Activated naive CD4-positive, alpha-beta T cell treated with anti-CD3 and anti-CD28 coated beads, Interleukin-2, amount 50 U/mL, for 72 hours (primary cell): ENCODE measurements at places on chromosomes 5 and 9. TPM values are rescaled to one million over a fixed set of nuclear protein-coding genes. Genes with fewer than 3 reads are reported as not detected.

Gene LAMC3
- 1.1 TPM for total RNA-seq

Gene SMIM33
- total RNA-seq, result 0.11 TPM

Gene PKN3
- total RNA-seq, result 10.7 TPM

Gene NEUROG1
- total RNA-seq, result not detected

DNA sequence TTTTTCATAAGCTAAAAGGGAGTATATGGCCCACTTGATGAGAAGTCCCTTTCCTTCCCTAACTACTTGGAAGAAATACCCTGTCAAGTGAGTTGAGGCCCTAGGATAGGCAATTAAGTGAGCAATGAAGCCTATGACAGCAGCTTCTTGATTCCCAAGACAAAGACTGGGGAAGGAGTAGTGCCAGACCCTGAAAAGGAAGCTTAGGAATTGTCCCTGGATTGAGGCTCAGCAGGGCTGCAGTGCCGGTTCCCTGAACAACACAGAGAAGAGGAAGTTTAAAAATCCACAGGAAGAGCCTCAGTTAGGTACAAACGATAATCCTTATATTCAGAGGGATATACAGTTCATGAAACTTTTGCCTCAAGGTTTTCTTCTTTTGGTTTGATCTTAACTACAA lies 61.8 kb upstream of the RAD23B start:
- no peak for DNase-seq

GRCh38 chr5:175344331-175345195 lies 99.4 kb downstream of the DRD1 start:
- DNase-seq, result no peak

GRCh38 chr5:173729079-173729765 lies 112.8 kb upstream of the BOD1 start:
- no peak for DNase-seq

DNA sequence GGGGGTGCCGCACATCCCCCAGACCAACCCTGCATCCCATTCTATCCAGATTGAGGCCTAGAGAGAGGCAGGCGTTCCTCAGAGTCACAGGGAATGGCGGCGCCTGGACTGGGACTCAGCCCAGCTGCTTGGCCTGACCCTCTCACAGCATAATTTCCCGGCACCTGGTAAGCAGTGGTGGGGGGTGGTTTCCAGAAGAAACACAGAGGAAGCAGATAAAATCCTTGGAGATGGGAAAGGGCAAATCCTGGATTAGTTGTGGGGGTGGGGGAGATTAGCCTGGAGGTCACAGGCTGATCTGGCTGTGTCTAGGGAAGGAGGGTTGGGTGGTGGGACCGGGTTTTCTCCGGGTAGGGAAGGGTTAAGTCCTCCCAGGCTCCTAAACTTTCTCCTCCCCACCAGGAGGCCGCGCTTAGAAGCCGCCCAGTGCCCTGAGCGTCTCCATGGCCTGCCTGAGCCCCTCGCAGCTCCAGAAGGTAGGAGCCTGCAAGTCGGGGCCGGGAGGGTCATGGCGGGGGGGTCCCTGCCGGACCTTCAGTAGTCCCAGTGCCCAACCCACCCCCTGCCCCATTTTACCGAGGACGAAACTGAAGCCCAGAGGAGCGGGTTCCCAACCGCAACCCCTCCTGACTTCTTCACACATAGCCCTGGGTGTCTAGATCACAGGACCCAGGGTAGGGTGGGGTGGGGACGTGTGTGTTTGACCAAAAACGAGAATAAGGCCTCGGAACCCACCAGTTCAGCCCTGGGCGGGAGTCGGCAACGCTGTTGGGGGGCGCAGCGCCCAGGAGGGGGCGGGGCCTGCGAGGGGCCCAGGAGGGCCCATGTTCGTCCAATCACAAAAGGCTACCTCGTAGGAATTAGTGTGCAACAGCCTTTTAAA lies 1.3 kb downstream of the PHYHD1 start:
- no peak for DNase-seq
